Activated B cell treated with CpG ODN at 0.5 μM for 24 hours (primary cell): ENCODE measurements at places on chromosomes 2 and 18.

- no peak for DNase-seq
These were observed 75.3 kb downstream of the NFATC1 start for GRCh38 chr18:79471046-79471445.

GRCh38 chr2:85462322-85462721 is 43.8 kb downstream of the SH2D6 start:
- DNase-seq: no peak

GRCh38 chr18:26468931-26469340 is 79.4 kb downstream of the KCTD1 start:
- DNase-seq: no peak

- no peak for DNase-seq
These were observed 37.6 kb downstream of the CDH7 start for GRCh38 chr18:65788373-65788772.

- DNase-seq: no peak
These were observed 452.7 kb upstream of the NRXN1 start for GRCh38 chr2:51484605-51485004.

GRCh38 chr2:128489526-128490273 is 171.0 kb upstream of the HS6ST1 start:
- DNase-seq: no peak

GRCh38 chr2:235000426-235001236 is 48.8 kb downstream of the SH3BP4 start:
- no peak for DNase-seq

DNA sequence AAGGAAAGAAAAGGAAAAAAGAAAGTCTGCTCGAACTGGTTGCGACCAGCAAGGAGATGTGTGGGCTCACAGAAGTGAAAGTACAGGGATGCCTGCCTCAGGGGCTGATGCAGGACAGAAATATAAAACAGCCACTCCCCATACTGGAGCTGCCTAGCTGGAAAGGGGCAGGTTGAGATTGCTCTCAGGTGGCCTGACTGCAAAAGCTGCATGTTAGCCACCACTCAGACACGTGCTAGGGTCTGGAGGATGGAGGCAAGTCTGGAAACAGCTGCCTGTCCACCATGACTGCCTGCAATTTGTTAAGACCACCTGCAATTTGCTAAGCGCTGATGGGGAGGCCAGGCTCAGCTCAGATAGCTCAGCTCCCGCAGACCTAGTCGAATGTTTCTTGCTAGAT is 17.9 kb downstream of the B3GNT7 start:
- DNase-seq: no peak

DNA sequence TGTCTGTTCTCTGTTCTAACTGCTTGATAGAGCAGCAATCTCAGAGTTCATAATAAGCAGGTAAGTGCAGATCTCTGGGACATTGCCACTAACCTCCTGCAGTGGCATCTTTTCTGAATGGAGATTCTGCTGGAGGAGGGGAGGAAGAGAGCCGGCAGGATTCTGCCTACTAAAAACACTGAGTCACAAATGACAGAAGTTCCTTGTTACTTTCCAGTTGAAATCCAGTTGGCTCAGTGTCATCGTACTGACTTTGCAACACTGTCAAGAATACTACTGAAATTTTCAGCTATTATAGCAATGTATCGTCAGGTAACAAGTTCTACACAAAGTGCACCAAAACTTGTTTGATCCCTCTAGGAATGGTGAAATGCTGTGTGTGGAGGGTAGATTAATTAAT is 79.6 kb upstream of the ST6GAL2 start:
- no peak for DNase-seq

- no peak for DNase-seq
These were observed 76.5 kb downstream of the HNRNPLL start for GRCh38 chr2:38526195-38526594.

- DNase-seq: no peak
These were observed 189.9 kb downstream of the MYO1B start for GRCh38 chr2:191435141-191435540.

- DNase-seq: no peak
These were observed 790.4 kb downstream of the EPHA4 start for GRCh38 chr2:220781622-220782241.

DNA sequence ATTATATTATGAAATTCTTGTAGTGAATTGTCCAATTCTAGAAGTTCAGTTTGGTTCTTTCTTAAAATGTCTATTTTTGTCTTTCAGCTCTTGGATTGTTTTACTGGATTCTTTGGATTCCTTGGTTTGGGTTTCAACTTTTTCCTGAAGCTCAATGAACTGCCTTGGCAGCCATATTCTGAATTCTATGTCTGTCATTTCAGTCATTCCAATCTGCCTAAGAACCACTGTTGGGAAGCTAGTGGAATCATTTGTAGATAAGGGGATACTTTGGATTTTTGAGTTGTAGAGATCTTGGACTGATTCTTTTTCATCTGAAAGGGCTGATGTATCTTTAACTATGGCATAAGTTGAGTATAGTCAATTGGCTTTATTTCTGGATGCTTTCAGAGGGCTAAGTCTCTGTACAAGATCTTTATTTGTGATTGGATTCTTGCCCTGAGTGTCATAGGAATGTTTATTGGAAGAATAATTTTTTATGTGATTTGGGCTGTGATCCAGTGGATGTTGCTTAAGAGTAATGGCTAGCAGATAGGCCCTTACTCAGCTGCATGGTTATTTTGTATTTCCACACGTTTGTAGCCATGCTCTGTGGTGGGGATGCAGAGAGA is 42.3 kb downstream of the SERPINB7 start:
- no peak for DNase-seq

GRCh38 chr2:215022418-215022817 is 116.0 kb downstream of the ABCA12 start:
- no peak for DNase-seq

DNA sequence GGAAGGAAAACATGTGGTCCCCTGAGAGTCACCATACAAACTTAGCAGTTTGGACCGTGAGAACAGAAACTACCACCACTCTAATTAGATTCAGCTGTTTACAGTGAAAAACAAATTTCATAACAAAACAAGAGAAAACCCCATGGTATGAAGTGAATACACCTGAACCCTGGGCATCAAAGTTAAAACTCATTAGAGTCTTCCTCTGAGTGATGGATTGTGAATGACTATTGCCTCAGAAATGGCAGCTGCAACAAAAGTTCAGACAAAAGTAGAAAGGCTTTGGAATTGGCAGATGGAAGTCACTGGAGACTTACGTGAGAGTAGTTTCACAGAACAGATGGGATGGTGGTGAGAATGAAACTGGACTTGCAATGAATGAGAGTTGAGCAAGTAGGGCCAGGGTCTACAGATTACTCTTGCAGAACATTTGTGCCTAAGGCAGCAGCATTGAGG is 98.0 kb downstream of the AAK1 start:
- DNase-seq: no peak

- no peak for DNase-seq
These were observed 11.9 kb downstream of the IL18R1 start for GRCh38 chr2:102367331-102367971.

DNA sequence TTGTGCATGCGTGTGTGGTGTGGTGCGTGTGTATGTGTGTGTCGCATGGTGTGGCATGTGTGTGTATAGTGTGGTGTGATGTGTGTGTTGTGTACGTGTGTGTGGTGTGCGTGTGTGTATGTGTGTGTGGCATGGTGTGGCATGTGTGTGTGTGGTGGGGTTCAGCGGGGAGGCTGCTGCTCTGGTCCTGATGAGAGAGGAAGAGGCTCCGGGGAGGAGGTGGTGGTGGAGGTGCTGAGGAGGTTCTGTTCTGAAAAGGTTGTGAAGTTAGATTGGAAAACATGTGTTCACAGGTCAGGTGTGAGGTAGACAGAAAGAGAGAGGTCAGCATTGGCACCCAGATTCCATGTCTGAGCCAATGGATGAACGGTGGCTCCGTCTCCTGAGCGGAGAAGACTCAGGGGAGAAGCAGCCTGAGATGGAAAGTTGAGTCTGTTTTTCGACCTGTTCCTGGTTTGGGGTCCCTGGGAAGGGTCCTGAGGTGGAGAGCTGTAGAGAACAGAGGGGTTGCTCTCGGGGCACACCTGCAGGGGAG is 67.2 kb upstream of the HDAC4 start:
- no peak for DNase-seq

- no peak for DNase-seq
These were observed 138.3 kb downstream of the CDH20 start for GRCh38 chr18:61471541-61471940.

GRCh38 chr2:237304763-237305514 is 109.0 kb downstream of the COL6A3 start:
- DNase-seq: no peak

DNA sequence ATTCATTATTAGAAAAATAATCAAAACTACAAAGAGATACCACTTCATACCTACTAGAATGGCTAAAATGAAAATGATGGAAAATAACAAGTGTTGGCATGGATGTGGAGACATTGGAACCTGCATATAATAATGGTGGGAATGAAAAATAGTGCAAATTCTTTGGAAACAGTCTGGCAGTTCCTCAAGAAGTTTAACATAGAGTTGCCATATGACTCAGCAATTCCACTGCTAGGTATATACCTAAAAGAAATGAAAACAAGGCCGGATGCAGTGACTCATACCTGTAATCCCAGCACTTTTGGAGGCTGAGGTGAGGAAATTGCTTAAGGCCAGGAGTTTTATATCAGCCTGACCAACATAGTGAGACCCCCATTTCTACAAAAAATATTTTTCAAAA is 41.6 kb upstream of the ACYP2 start:
- no peak for DNase-seq

DNA sequence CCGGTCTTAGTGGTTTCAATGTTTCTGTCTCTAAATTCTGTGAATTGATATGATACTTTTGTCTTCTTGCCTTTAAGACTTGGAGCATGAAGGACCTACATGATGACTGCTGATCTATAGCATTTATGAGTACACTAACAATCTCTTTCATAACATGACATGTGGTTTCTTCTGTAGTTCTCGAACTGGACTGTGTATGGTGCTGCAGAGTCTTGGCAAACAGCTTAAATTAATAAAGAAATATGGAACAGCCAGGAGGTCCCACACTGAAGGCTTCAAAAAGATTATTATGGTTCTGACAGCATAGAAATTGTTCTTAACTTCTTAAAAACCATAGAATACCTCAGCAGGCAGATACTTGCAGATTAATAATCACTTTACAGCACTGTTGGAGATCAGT is 145.0 kb downstream of the DCC start:
- DNase-seq: no peak

DNA sequence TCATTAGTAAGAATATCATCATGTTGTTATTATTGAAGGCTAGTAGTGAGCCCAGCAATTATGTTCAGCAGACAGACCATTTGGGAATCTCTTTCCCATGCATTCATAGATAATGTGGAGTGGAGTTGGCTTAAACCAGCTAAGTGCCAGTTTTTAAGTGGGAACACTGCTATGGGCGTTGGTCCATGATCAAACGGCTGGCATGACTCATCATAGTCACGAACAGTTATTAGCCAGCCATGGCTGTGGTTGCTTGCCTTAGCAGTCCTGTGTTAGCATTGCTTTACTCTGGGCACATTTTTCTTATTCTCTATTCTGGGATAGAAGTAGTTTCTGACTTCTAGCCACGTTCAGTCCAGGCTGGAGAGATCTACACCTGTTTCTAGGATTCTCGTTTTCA is 17.7 kb downstream of the EIF4E2 start:
- no peak for DNase-seq

DNA sequence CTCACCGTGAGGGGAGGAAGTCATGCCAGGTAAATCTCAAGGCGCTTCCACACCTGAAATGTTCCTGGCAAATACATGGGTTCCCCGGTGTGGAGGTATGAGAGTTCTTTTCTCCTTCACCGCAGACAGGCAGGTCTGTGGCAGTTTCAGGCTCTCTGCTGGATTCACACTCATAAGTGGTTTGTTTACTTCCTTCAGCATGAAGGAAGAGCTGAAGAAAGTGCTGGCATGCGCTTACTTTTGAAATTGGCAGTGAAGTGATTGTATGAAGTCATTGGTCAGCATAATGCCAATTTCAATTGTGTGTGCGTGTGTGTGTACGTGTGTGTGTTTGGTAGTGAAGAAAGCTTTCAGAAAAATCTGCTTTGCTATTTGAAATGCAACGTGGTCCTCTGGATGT is 43.4 kb downstream of the RNF144A start:
- DNase-seq: no peak

- DNase-seq: no peak
These were observed 87.8 kb upstream of the BCL2L11 start for GRCh38 chr2:111032721-111033429.

DNA sequence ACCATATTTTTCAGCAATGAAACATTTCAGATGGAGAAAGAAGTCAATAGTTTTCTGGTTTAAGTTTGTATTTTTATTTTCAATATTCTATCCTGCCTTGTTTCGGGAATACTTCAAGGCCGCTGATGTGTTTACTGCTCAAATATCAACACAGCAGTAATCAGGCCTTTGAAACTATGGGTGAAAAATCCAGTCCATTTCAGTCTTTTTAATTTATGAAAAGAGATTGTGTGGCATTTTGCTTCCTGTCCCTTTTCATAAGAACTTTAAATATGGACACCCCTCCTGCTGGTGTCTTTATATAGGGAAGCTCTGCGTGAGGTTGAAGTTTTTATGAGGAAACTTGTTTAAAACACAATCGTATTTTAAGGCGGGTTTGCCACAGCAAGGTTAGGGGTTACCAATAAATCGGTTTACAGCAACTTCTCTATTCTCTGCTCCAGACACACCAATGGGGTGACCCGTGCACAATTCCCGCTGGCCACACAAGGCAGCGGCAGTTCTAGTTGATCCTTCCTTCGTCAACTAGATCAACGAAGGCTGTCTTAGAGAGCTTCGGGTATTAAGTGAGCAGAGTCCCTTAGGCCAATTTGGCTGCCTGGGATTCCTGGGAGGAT is 1.2 kb upstream of the TANC1 start:
- no peak for DNase-seq

GRCh38 chr2:176490061-176490861 is 221.0 kb downstream of the MTX2 start:
- no peak for DNase-seq

DNA sequence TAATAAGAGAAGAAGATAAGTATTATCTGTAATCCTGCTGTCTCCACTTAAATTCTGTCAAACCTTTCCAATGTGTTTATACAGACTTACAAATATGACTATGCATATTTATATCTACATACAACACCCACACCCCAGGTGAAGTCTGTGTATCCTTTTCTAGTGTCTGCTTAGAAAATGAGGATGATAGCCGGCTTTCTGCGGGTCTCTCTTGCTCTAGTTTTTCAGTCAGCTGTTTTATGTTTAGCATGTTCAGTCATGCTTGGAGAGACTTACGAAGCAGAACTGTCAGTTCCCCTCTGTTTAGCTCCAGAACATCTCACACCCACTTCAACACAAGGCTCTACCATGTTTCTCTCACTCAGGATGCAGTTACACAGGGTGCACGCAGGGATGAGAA is 137.3 kb upstream of the NFATC1 start:
- DNase-seq: no peak

GRCh38 chr18:74796841-74797576 is 199.3 kb downstream of the ZNF407 start:
- no peak for DNase-seq
